Activated T-helper 17 cell treated with anti-CD3 and anti-CD28 coated beads, Interleukin-2, amount 50 U/mL, for 72 hours (primary cell): ENCODE measurements at places on chromosomes 2 and 18. TPM values are rescaled to one million over a fixed set of nuclear protein-coding genes. Genes with fewer than 3 reads are reported as not detected.

- ATAC-seq = no peak
Measured at GRCh38 chr2:119224391-119225104, 914 bp downstream of the STEAP3 start.

DNA sequence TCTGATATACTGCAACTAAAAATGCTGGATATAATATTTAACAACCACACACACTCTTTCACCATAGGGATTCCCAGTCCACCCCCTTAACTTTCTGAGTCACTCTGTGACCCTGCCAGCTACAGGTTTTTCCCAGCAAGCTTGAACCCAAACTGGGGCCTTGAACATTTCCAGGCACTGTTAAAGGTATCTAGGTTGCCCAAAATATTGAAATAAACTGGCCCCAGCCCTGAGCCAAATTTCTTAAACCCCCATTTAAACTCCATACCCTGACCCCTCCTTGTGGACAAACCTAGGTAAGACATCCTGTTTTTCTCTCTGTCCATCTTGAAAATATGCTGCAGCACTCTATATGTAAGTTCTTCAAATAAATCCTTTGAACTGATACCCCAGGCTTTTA is 19.7 kb upstream of the DCTN1 start:
- peak; percentile 49 for ATAC-seq

The AQP12B gene
- total RNA-seq = not detected

DNA sequence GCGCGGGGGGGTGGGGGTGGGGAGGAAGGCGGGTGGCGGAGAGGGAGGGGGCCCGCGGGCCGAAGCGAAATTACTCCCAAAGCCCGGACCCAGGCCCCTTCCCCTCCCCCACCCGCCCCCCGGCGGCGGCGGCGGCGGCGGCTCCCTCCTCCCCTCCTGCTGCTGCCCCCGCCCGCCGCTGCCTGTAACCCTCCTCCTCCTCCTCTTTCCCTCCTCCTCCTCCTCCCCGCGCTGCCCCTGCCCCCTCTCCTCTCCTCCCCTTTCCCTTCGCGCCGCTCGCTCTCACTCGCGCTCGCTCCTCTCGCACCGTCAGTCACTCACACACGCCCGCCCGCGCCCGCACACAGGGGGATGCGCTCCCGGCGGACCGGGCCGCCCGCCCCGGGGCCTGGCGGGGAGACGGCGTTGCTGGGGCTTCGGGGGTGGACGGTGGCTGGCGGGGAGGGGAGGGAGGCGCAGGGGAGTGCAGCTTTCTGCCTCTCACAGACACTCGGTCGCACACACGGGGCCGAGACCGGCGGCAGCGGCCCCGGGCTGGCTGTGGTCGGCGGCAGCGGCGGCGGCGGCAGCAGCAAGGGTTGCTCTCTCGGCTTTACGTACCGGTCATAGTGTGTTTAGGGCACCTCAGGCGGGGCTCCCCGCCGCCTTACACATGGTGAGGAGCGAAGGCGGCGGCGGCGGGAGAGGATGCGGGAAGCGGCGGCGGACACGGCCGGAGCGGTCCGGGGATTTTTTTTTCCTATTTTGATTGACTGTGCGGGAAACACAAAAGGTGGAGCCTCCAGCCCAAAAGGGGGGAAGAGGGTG is 405 bp downstream of the SP3 start:
- ATAC-seq = peak; percentile 34

The CRACDL gene
- total RNA-seq = 0.13 TPM

The ATAD2B gene
- 11.6 TPM for total RNA-seq

GRCh38 chr2:29182920-29183319 is 67.7 kb downstream of the CLIP4 start:
- ATAC-seq = no peak

GRCh38 chr2:220781622-220782241 is 790.4 kb downstream of the EPHA4 start:
- no peak for ATAC-seq
